ENCODE measurements at places on chromosomes 2 and 18. TPM values are rescaled to one million over a fixed set of nuclear protein-coding genes. Genes with fewer than 3 reads are reported as not detected.

Gene MYL1
- total RNA-seq, result not detected

Gene IL37
- not detected for total RNA-seq

Gene WNT6
- not detected for total RNA-seq

Gene CPLX4
- not detected for total RNA-seq

Gene RIT2
- not detected for total RNA-seq

Gene BCL11A
- total RNA-seq, result not detected

Gene IFIH1
- total RNA-seq, result 27.9 TPM

Gene UGT1A4
- total RNA-seq, result not detected

Gene CD28
- total RNA-seq, result 133 TPM

Gene FOXD4L1
- total RNA-seq, result 0.32 TPM

Gene VWC2L
- not detected for total RNA-seq
